ENCODE measurements at places on chromosomes 1 and 21.

DNA sequence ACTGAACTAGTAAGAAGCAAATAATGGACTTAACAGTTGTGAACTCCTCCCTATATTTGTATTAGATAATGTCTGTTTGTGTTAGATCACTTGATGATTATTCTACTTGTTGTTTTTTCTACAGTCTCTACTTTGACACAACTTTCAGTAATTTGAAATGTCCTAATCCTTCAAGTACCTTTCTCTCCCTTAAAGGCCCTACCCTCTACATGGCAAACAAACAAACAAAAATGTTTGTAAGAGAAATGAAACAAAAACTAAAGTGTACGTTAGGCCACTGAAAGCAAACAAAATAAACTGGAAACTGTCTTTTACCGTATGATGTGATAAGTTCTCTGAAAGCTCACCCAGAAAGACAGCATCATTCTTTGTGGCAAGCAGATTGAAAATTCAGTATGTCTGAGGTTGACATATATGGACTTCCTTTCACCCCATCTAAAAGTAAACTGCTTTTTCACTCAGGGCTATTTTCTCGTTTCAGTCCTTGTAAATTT, 255.9 kb upstream of the SNX7 start:
- DNase-seq: no peak

- no peak for DNase-seq
These were observed 137.6 kb downstream of the ZZZ3 start for GRCh38 chr1:77544845-77545244.

DNA sequence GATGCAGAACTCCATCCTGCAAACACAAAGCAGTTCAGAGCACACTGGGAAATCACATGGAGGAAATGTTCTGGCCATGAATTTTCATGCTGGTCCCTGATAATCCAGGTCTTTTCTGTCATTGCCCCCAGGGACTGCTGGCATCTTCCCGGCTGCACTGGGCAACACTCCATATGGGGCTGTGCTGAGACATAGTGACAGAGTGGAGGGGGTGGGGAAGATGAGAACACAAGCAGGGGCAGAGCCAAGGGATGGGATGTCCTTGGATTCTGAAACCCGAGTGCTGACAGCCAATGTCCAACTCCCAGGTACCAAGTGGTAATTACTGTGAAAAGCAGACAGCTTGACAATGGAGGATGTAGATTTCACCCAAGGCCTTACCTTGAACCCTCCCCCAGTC, 185.7 kb downstream of the HIVEP3 start:
- no peak for DNase-seq

DNA sequence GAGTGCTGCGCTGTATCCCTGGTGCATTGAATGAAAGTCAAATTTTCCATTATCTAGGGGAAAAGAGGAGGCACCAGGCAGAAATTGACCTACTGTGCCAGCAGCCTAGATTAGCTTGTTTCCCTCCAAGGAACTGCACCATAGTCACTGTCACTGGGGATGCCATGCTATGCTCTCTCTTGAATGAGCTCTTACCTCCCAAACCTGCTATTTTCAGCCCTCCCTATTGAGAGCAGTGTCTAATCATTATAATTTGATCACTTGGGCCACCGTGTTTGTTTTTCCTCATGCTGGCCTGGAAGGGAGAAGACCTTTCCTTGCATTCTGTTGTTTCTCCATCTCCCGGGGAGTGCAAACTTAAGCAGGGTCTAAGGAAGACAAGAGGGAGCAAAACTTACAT, 492.9 kb downstream of the SIPA1L2 start:
- DNase-seq: no peak

DNA sequence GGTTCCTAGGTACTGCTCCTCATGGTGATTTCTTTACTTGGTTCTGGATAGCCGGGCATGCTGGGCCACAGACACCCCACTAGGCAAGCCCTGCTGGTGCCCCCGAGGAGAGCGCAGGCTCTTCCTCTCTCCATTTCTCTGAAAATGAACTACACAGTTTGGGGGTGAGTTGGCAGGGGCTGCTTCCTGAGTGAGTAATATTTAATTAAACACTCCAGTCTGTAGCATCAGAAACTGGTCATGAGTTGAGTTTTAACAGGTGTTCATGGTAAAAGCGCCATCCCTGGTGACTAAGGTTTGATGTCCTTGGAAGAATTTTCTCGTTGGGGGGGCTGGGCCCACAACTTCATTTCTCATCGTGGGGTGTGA, 1.7 kb downstream of the SPSB1 start:
- DNase-seq: peak; percentile 26

DNA sequence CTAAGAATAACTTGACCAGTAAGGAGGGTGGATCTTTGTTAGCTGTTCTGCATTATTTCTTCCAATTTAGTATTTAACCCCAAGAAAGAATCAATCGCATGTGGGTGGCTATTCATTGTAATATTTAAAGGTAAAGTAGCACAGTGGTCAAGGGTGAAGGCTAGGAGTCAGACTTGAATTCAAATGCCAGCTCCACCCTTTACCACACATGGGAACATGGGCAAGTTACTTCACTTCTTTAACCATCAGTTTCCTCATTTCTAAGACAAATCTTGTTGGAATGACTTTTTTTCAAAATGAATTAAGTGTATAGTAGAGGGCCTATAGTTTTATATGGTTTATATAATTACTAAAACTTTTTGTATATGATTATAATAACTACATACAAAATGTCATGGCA, 71.3 kb upstream of the S1PR1 start:
- no peak for DNase-seq

- no peak for DNase-seq
These were observed 3.0 kb upstream of the KCND3 start for GRCh38 chr1:111992476-111992875.

- no peak for DNase-seq
These were observed 58.4 kb upstream of the ADARB1 start for GRCh38 chr21:45016031-45016405.

DNA sequence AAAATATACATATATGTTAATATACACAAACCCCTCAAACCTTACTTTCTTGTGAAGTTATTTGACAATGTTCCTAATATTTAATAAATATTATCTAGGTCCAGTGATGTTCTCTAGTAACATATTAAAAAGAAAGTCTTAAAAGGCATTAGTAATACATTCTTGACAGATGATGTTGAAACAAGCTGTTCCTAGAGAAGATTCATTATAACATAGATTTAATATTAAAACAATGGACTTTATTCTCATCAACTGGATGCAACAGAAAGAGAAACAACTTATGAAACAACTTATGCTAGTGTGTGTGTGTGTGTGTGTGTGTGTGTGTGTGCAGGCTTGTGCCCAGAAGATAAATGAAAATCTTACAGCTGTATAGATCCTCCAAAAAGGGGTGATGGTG, 68.5 kb upstream of the PLXNA2 start:
- DNase-seq: no peak

DNA sequence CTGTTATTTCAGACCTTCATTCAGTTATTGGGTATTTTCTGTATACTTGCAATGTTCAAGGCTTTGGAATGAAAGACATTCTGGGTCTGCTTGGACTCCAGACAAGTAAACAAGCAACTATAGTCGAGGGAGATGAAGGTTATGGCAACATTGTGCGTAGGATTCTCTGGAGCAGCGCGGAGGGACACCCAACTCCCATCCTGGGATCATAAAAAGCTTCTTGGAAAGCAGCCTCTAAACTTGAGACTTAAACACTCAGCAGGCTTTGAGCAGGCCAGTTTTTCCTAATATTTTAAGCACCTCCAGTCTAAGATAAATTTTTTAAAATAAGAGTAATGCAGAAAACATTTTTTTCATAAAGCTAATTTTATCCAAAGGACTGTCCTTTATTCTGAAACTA, 7.6 kb upstream of the LYST start:
- DNase-seq: no peak

GRCh38 chr1:193654951-193655735, 468.7 kb upstream of the B3GALT2 start:
- DNase-seq: no peak

DNA sequence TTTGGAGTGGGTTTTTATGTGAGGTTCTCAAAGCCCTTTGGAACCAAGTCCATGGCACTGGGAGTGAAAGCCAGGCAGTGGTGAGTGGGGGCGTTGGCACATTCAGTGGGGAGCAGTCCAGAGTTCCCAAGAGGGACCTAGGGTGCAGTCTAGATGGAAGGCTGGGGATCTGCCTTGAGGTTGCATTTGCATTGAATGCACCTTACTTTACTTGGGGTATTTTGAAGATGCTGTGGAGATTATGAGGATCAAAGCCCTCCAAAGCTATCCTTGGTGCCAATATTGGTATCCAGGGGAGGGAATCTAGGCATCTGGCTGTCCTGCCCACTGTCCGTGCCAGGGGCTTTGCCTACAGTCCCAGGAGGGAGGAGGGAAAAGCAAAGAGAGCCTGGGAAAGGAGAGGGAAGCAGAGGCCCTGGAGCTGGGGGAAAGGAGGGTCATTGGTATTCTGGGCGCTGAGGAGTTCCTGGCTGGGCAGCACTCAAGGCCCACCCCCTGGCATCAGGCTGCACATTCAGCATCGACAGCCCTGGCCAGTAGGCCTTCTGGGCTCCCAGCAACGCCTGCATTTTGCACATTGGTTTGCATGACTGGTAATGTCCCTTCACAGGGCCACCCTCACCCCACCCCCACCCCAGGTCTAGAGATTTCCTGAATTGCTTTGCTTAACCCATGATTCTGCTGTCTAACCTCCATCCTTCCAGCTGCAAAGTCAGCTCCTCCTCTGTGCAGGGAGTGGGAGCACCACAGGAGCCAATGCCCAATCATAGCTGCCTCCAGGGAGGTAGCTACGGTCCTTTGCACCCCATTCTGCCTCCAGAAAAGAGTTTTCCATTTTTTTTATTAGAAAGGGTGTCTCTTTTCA, 843 bp upstream of the BCAN start:
- no peak for DNase-seq

DNA sequence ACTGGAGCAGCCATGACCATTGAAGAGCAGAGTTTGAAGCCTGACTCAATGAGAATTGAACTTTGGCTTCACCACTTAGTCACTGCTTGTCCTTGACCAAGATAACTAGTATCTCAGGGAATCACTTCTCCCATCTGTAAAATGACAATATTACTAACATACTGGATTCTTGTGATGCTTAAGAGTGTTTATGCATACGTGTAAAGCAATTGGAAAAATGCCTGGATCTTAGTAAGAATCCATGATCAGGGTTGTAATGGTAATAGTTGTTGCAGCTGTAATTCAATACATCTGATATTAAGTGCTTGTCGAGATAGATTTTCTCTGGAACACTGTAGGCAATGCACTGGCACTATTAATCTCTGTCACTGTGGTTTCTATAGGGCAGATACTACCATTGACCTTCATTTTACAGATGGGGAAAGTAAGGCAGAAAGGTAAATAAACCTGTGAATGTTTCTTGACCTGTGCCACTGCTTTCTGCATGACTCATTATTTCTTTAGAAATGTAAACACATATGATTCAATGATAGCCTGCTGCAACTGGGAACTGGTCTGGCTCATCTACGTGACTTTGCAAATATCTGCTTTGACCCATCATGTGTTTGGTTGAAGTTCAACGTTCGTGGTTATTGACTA, 662.5 kb downstream of the PLA2G4A start:
- DNase-seq: no peak

- no peak for DNase-seq
These were observed 6.3 kb upstream of the TNNT2 start for GRCh38 chr1:201383647-201384405.

DNA sequence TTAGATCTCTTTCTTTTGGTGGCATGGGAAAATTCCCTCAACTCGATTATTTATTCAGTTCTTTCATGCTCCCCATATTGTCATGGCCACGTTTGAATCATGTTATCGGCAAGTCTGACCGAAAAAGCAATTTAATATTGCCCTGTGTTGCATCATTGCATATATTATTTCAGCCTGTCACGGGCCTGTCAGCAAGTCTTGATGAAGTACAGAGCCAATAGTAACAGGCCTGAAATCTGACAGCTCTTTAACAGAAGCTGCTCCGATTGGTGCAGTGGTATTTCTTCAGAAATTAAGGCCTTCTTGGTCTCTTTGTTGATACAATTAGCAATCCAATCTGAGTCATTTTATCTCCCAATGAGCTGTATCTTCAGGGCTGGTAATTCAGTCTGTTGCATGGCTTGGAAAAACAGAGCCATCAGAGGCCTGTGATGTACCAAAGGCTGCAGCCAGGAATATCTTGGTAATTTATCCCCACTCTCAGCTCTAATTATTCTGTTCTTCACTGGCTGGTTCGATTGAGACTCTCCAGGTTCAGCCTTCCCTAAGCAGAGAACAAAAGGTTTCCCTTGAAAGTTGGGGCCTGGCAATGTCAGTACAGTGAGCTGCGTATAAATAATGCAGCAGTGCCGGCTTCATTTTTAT, 149.5 kb downstream of the FGGY start:
- DNase-seq: no peak

DNA sequence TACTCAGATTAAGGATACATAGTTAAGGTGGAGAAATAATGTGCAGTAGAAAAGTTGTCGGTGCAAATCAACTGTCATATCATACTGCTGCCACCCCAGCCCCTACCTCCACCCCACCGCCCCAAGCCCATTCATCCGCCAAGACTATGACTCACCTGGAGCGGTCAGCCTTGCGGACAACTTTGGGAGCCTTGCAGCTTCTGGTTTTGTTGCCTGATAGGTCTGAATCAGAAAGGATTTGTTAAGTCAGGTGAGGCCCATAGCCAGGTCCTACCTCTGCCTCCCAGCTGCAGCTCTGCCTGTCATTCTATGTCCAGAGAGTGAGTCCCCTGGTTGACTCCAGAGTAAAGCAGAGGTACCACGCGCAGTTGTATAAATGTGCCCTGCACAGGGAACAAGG, 12.6 kb downstream of the C1orf162 start:
- DNase-seq: no peak

GRCh38 chr1:53088616-53089300, 26.7 kb downstream of the PODN start:
- DNase-seq: no peak

DNA sequence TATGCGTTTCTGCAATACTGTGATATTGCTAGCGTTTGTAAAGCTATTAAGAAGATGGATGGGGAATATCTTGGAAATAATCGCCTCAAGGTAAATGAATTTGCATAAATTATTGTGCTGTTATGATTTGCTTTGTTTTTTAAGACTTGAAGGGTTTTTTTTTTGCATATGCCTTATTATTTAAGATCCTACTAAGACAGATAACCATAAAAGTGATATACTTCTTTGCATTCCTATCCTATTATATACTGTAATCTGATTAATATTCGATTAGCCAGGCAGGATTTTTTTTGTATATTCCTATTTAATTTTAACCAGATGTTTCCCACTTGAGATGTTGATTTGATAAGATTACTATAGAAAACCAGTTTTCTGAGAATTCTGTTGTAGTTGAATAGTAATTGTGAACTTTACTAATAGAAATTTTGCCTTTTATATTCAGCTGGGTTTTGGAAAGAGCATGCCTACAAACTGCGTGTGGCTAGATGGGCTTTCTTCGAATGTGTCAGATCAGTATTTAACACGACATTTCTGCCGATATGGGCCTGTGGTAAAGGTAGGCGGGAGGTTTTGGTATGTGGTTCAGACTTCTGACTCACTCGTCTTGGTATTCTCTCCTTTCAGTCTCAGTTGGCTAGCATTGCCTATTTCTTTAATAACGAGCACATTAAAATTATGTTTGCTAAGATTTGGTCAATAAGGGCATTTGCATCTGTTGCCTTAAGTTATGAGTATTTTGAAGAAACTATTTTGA, 56.8 kb downstream of the ZBTB17 start:
- DNase-seq: peak; percentile 59
